Left colon (tissue), 2 donors: ENCODE measurements at places on chromosomes 5 and 9. TPM values are rescaled to one million over a fixed set of nuclear protein-coding genes. Genes with fewer than 3 reads are reported as not detected.

GRCh38 chr5:35031276-35031675 is 16.5 kb downstream of the AGXT2 start:
- DNase-seq: no peak

DNA sequence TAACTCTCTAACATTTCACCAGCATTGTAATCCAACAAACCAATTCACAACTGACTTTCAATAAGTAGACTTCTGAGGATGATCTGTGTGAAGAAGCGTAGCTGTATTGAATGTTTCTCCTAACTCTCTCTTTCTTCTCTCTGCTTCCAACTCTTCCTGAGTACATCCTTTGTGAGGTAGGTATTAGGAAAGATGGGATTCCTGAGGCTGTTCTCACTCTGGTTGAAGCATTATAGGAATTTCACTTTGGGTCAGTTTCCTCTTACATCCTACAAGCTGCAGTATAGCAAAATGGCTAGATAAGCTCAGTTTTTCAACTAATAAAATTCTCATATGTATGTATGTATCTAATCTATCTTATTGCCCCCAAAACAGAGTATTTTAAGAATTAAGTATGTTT is 702.8 kb downstream of the CETN3 start:
- DNase-seq: no peak

DNA sequence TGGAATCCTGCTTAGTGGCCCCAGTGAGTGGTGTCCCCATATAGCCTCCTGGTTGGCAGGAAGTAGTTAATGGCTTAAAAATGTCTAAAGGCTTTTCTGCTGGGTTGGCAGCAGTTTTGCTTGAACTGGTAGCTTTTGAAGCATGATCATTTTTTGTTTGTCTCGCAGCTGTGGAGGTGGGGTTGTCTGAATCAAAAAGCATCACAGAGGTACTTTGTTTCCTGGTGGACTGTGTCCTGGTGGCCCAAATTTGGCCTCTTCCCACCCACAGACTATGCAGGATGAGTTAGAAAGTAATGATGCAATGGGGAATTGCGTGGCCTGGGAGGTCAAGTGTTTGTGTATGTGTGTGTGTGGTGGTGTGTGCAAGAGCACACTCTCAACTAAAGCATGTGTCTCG is 322.7 kb downstream of the ARHGEF28 start:
- DNase-seq: no peak

GRCh38 chr9:133606708-133607025 is 2.5 kb downstream of the FAM163B start:
- DNase-seq: no peak

DNA sequence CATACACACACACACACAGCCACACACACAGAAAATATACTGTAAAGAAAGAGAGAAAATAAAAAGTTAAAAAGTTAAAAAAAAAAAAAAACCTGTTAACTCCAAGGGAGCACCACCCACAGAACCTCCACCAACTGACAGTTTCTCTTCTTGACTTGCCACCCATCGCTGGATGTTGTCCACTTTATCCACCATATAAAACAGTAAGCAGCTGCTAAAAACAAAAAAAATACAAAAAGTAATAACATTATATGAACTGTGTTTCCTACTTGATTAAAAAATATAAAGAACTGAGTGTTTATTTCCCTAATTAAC is 1.2 kb downstream of the PURA start:
- no peak for DNase-seq

- no peak for DNase-seq
These were observed 984.6 kb upstream of the SEMA6A start for GRCh38 chr5:117559005-117559844.

DNA sequence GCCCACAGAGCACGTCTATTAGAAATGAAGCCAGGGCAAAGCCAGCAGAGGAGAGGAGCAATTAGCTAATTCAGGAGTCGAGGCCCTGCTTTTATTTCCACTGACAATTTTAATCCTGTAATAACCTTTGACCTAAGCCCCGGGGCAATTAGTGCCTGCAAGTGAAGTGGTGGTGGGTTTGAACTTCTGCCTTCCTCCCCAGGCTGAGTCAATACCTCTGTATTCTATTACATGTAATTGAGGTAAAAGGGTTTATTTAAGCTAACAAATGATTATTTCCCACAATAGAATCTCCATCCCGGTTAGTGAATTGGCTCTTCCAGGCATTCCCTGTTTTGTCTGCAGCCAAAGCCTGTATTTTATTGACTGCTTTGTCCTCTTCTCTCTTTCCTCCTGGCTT is 49.9 kb downstream of the FGF18 start:
- no peak for DNase-seq

GRCh38 chr5:11588803-11589202 is 315.4 kb downstream of the CTNND2 start:
- no peak for DNase-seq

- DNase-seq: no peak
These were observed 3.0 kb upstream of the ITGA1 start for GRCh38 chr5:52784737-52785136.

GRCh38 chr5:97508864-97509263 is 325.8 kb upstream of the RIOK2 start:
- DNase-seq: no peak

DNA sequence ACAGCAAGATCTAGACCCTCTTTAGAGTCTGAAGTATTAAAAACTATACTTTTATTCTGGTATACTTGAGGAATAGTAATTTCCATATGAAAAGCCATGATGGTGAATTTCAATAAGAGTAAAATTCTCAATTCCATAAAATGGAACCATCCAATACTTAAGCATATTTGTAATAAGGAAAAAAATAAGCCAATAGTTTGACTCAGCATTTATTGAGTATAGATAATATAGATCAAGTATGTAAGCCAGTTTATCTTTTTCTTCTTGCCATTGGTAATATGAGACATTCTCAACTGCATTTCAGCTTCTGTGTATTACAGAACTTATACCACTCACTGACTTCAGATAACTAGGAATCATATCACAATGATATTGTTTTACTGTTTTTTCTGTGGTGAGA is 361.0 kb downstream of the SLCO4C1 start:
- DNase-seq: no peak

DNA sequence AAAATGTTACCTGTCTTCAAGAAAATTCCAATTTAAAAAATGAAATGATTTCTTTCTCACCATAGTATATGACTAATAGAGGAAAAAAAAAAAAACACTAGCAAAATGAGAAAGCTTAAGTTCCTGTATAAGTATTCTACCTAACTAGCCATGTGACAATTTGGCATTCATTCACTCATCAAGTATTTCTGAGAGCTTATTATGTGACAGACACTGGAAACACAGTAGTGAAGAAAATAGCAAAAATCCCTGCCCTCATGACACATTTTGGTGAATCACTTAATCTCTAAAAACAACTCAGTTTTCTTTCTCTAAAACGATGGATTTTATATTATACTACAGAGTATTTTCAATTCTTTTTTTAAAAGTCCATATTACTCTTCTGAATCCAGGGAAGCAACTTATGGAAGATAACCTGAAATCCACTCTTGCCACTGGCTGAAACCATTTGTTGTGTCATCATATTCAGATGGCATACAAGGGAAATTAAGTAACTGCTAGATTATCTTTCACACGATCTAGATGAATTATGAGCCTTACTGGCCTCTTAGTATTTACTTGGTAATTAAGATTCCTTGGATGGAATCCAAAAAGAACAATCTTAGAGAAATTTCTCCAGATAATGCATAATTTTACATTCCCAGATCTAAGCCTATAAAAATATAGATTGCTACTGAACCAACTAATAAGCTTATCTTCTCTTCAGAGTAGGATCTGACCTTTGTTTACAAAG is 5.5 kb downstream of the PTBP3 start:
- no peak for DNase-seq

DNA sequence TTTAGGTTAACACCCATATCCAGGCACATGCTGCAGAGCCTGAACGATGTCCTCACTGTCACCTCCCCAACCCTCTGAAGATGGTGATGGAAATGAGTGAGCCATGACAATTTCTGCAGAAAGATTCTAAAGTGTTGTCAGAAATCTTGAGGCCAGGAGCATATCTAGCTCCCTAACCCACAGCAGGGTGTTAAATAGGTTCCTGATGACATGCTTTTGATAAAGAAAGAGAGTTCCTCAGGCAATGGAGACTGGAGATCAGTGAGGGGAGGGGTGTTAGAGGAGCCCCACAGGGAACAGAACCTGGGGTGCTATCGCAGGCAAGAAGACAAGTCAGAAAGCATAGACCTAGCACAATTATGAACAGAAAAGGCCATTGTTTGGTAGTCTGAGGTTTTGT is 95.7 kb downstream of the ENC1 start:
- DNase-seq: no peak

DNA sequence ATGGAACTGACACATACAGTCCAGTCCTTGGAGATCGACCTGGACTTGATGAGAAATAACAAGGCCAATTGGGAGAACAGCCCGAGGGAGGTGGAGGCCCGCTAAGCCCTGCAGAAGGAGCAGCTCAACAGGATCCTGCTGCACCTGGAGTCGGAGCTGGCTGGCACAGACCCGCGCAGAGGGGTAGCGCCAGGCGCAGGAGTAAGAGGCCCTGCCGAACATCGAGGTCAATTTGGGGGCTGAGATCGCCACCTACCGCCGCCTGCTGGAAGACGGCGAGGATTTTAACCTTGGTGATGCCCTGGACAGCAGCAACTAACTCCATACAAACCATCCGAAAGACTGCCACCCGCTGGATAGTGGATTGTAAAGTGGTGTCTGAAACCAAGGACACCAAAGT is 1610.1 kb upstream of the ACO1 start:
- no peak for DNase-seq

- no peak for DNase-seq
These were observed 11.5 kb downstream of the PRRC2B start for GRCh38 chr9:131405428-131405827.

DNA sequence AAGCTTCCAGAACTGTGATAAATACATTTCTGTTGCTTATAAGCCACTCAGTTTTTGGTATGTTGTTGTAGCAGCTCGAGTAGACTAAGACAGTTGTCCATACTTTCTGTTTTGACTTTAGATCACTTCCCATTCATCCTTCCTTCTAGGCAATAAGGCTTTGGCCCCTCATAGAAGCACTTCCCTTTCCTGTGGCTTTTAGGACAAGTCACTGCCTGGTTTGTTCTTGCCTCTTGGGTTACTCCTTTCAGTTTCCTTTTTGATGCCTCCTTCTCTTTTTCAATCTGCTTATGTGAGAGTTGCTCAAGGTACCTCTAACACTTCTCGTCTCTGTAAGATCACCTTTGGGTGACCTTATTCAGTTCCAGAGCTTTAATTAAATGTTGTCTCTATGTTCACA is 72.4 kb upstream of the NTRK2 start:
- DNase-seq: no peak

PCDHGC3 gene
- total RNA-seq: 16.0 TPM

PCDHGA4 gene
- total RNA-seq: 0.84 TPM

HTR4 gene
- total RNA-seq: 19.0 TPM

TIMD4 gene
- total RNA-seq: 0.49 TPM

PCDHA3 gene
- total RNA-seq: 0.28 TPM

CXCL14 gene
- 23.3 TPM for total RNA-seq

CCDC183 gene
- 35.1 TPM for total RNA-seq

TMEM174 gene
- total RNA-seq: not detected

PCDH12 gene
- 0.95 TPM for total RNA-seq

GIN1 gene
- 4.9 TPM for total RNA-seq
